ENCODE measurements at places on chromosomes 3 and 15. TPM values are rescaled to one million over a fixed set of nuclear protein-coding genes. Genes with fewer than 3 reads are reported as not detected.

GRCh38 chr3:12484198-12484982 lies at the start of gene TSEN2:
TSS of gene TSEN2 (plus strand) at chr3:12484480. CDS start at chr3:12489801, 5,321 bp downstream.
- no peaks in the 10 kb centered on the region for H3K27me3 ChIP-seq
- H3K36me3 ChIP-seq = peaks cover 3% of the 10 kb centered on the region
- H3K4me1 ChIP-seq = peaks cover 43% of the 10 kb centered on the region

GRCh38 chr15:101010781-101011180 lies 91.6 kb downstream of the LRRK1 start:
- no peak overlapping the region for H3K4me3 ChIP-seq
- no peak overlapping the region for H3K27ac ChIP-seq
- H3K4me1 ChIP-seq = peaks cover 23% of the 10 kb centered on the region
- peak; percentile 10 for DNase-seq

DNA sequence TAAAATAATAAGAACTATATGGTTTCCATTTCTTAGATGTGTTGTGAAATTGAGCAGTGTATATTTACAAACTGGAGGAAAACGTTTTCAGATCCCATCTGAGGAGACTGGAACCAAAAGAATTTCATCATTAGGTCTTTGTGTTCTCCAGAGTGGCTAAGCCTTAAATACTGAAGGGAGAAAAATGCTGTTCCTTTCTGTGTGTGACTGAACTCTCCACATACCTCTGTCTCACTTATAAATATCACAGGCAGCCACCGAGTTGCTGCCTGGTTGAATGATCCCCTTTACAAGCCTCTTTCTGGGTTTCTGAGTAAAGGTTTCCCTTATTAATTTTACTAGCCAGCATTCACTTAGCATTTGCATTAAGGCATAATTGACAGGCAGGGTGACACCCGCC lies 913.9 kb upstream of the NR2F2 start:
- DNase-seq = no peak
- H3K27me3 ChIP-seq = no peaks in the 10 kb centered on the region
- no peaks in the 10 kb centered on the region for H3K4me1 ChIP-seq
- no peaks in the 10 kb centered on the region for H3K36me3 ChIP-seq
- no peak overlapping the region for H3K4me3 ChIP-seq

- no peak overlapping the region for H3K4me3 ChIP-seq
- no peak overlapping the region for H3K27ac ChIP-seq
- no peaks in the 10 kb centered on the region for H3K27me3 ChIP-seq
- H3K4me1 ChIP-seq = no peaks in the 10 kb centered on the region
Observed at GRCh38 chr3:140448001-140448400, 229.9 kb upstream of the TRIM42 start.

DNA sequence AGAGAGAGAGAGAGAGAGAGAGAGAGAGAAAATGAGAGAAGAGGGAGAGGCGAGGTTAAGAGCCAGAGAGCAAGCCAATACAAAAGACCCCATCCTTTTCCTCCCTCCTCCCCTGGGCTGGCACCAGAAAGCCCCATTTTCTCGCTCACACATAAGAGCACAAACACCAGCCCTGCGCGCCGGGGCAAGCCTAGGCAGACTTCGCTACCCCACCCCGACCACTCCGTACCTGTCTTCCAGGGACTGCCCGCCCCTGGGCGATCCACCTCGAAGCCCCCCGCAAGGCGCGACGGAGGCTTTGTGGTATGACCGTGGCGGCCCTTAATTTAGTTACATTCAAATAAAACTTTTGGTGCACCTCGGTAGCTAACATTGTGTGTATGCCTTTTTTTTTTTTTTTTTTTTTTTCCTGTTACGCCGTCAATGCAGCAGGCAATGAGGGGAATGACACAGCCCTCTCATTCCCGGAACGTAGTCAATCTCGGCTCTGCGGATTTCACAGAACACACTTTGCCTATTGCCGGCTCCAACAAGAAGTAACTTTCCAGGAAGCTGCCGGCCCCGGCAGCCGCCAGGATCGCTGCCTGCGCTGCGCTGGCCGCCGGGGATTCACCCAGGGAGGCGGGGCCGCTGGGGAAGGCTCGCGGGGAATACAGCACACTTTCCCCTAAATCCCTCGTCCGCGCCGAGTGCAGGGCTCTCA lies 7.7 kb downstream of the BCL6 start:
- H3K36me3 ChIP-seq = peaks cover 6% of the 10 kb centered on the region
- H3K4me3 ChIP-seq = peak overlapping the region; percentile 89
- DNase-seq = peak; percentile 51
- peaks cover 3% of the 10 kb centered on the region for H3K27me3 ChIP-seq

DNA sequence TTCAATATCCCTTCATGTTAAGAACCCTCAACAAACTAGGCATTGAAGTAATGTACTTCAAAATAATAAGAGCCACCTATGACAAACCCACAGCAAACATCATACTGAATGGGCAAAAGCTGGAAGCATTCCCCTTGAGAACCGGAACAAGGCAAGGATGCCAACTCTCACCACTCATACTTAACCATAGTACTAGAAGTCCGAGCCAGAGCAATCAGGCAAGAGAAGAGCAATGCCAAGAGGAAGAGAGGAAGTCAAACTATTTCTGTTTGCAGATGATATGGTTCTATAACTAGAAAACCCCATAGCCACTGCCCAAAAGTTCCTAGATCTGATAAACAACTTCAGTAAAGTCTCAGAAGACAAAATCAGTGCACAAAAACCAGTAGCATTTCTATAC lies 161.9 kb downstream of the UBE2E2 start:
- no peaks in the 10 kb centered on the region for H3K4me1 ChIP-seq
- no peak for DNase-seq
- no peaks in the 10 kb centered on the region for H3K27me3 ChIP-seq
- no peak overlapping the region for H3K27ac ChIP-seq

DNA sequence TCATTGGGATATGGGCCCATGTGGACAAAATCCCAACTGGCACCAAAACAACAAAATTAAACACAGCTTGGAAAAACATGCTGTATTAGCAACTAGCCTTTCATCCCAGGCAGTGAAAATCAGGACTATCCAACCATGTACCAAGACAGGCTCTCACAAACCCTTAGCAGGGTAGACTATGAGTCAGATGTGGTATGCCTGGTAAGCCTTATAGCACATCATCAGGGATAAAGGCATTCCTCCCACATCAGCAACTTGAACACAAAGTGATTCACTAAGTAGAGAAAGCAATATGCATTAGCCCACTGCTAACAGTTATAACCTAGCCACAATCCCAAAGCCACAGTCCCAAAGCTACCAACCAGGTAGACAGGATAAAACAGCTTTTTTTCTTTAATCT lies 8.0 kb downstream of the CEP152 start:
- DNase-seq = no peak
- H3K27me3 ChIP-seq = no peaks in the 10 kb centered on the region
- H3K4me3 ChIP-seq = no peak overlapping the region
- H3K4me1 ChIP-seq = peaks cover 75% of the 10 kb centered on the region

Gene CYP8B1
- not detected for total RNA-seq

Gene LYSMD4
- 10.7 TPM for total RNA-seq

Measured in activated CD4-positive, alpha-beta memory T cell treated with anti-CD3 and anti-CD28 coated beads, Interleukin-2, amount 10 ng/mL, durations not matched to agents 7 days and 5 days (primary cell).